NCI-H345 (cell line): ENCODE measurements at places on chromosomes 2 and 18.

GRCh38 chr2:180279581-180279980 lies 272.5 kb upstream of the CWC22 start:
- DNase-seq: no peak

- peak; percentile 69 for DNase-seq
These were observed 18.8 kb upstream of the SH3RF3 start for GRCh38 chr2:109110170-109110569.

- DNase-seq: no peak
These were observed 318.7 kb downstream of the PDE11A start for GRCh38 chr2:177753682-177754491.

- DNase-seq: no peak
These were observed 31.2 kb downstream of the ASAP2 start for GRCh38 chr2:9237831-9238230.

GRCh38 chr2:218082586-218083351 lies 13.7 kb downstream of the RUFY4 start:
- no peak for DNase-seq

DNA sequence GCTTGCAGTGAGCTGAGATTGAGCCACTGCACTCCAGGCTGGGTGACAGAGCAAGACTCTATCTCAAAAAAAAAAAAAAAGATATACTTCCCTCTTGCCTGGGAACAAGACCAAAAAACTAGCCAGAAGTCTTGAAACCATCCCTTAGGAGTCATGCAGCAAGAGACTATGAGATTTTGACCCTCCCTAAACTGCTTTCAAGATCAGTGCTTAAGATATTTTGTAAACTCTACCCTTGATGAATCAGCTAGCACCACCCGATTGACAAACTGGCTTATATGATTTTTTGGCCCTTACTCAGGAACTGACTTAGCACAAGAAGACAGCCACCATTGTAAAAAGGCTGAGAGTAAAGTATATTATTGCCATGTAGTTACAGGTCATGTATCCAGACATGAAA lies 3.8 kb downstream of the SULT1C3 start:
- DNase-seq: no peak

DNA sequence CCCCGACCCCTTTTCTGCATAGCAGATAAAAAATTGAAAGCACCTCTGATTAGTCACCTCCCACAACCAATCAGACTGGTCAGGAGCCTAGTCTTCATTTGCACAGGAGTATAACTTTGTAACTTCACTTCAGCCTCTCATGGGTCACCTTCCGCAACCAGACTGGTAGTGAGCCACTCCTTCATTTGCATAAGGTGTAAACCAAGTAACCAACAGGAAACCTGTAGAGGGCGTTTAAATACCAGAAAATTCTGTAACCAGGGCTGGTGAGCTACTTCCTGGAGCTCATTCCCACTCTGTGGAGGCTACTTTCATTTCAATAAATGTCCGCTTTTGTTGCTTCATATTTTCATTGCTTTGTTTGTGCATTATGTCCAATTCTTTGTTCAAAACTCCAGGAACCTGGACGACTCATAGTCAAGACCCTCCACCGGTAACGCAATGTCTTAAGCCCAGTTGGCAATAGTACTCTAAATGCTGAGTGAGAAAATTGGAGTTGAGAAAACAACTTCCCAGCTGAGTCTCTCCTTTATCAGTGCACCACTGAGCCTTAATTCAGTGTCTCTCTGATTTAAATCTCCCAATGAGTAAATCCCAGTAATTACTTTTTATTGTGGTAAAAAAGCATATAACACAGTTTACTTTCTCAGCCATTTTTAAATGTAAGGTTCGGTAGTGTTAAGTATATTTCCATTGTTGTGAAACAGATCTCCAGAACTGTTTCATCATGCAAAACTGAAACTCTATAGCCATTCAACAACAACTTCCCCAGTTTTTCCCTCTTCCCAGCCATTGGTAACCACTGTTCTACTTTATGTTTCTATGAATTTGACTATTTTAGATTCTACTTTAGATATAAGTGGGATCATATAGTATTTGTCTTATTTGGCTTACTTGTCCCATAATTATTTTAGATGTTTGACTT lies 392.7 kb upstream of the SLC8A1 start:
- DNase-seq: no peak

GRCh38 chr18:78542204-78542603 lies 437.4 kb upstream of the SALL3 start:
- peak; percentile 18 for DNase-seq

- DNase-seq: no peak
These were observed 207.8 kb downstream of the SOCS6 start for GRCh38 chr18:70496353-70497294.

DNA sequence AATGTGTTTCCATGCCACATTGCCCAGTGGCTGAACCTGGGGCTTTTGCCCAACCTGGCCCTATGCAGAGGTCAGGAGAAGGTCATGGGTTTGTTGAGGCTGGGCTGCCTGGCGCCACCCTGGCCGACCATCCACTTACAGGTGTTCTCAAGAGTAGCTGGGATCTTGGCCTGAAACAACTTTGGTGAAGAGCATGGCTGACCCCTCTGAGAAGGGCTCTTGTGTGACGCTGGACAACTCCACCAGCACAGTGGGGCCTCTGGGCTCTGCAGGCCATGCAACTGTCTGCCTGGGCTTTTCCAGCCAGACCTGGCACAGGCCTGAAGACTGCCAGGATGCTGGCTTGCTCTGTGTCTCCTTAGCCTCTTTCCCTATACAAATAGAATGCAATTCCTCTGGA lies 76.4 kb upstream of the ZNG1B start:
- no peak for DNase-seq

GRCh38 chr2:239753401-239753837 lies 271.7 kb downstream of the NDUFA10 start:
- DNase-seq: peak; percentile 15

- no peak for DNase-seq
These were observed 100.1 kb upstream of the MAP4K3 start for GRCh38 chr2:39537150-39537549.

DNA sequence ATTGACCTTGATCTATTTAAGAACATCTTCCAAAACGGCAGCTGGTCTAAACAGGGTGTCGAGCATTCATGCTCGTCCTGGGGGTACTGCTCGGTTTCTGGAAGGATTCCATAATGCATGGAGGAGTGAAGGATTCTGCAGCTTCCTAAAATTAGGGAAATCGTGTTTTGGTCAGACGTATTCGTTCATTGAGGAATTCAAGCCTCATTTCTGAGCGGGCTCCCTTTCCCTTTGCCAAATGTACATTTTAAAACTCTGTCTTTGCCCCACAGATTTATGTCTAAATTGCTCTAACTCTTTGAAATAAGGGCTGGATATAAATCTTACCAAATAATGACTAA lies 144.0 kb downstream of the BCL11A start:
- DNase-seq: no peak

- peak; percentile 46 for DNase-seq
These were observed 5.0 kb downstream of the NDUFS1 start for GRCh38 chr2:206154197-206154596.

DNA sequence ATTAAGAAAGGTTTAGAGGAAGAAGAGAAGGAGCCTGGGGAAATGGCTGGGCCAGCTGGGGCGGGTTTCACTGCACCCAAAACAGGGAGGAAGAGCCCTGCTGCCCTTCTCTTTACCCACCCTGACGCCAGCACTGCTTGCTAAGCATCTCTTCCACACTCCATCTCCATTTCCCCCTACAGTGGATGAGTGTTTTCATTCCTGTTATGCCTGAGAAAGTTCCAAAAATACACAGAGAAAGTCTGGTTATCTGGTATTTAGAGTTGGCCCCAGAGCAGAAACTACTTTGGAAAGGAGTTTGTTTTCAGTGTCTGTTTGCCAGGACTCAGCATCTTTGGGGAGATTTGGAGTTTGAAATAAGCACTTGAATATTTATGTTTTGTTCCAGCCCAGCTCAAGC lies 451.0 kb downstream of the SLC4A3 start:
- DNase-seq: no peak

DNA sequence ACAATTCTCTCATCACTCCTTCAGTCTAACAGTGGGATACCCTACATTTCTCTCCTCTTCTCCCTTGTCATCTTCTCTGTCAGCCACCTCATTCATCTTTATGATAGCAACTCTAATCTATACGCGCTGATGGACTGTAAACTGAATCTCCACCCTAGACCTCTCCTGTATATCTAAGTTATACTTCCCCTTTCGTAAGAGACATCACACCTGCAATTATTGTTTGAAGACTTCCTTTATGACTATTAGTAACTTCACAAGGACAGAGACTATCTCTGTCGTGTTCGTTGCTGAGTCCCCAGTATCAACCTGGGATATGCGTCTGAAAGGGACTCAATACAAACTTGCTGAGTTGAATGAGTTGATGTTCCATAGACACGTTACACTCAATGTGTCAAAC lies 263.2 kb downstream of the IRS1 start:
- DNase-seq: no peak

DNA sequence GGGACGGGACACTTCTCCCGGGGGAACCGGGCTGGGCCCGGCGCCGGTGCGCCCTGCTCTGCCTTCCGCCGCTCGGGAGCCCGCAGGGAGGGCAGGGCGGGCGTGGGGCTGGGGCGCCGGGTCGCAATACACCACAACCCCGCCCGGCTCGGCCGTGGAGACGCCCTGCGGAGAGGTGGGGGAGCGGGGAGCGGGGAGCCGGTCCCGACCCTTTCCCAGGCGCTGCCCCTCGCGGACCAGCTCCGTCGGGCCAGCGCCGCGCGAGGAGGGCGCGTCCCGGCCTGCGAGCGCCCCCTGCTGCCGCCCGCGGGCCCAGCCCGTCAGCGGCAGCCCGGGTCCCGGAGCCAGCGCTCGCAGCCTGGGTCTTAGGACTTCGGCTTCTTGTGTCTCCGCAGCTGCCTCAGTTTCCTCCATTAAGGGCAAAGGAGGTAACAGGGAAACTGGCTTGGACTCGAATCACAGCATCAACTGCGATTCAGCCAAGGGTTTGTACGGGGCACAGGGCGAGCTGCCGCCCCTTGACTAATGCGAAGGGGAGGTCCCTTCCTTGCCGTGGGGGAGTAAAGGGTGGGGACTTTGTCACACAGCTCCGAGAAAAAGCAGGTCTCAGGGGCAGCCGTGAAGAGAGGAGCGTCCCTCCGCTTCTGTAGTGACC lies 635 bp upstream of the ADRA2B start:
- DNase-seq: peak; percentile 59

- no peak for DNase-seq
These were observed 137.6 kb upstream of the ALPP start for GRCh38 chr2:232240906-232241305.

- DNase-seq: no peak
These were observed 12.1 kb downstream of the EIF4E2 start for GRCh38 chr2:232562515-232563151.

DNA sequence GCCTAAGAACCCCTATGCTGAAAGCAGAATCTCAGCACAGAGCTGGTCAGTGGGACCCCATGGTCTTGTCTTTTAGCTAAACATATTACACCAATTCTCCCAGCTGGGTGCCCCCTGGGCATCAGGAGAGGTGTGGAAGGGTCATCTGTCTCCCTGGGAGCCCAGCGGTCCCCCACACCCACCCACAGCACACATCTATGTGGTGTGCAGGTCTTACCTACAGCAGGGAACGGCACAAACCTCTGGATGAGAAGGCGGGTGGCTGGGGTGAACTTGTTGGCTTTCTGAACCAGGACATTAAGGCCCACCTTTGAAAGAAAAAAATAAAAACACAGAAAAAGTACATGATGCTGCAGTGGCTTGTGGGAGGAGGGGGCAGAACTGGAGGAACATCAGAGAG lies 70.7 kb downstream of the EMX1 start:
- no peak for DNase-seq

DNA sequence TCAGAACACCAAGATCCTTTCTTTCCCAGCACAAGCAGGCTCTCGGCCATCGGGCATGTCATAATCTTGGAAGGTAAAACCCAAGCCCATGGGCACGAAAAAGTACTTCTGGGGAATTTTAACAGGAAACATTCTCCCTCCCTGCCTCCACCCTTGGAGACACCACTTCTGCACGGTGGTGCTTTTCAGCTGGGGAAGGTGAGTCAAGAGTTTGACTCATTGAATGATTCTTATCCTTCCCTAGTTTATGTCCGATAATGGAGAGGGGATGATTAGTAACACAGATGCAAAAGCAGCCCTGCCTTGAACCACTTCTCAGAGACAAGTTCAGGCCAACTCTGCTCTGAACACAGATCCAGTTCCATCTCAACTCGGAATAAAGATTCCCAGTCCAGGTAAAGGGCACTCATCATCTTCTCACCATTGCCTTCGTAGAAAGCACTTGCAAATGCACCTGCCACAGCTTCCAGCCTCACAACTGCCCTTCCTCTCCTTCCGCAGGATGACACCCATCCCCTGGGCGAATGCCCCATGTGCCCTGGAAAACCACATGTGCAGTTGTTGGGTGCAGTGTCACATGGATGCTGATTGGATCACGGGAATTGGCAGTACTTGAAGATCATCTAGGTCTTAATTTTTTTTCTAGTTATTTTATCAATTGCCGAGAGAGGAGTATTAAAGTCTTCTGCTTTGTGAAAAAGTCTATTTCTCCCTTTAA lies 136.2 kb downstream of the PXDN start:
- DNase-seq: no peak

DNA sequence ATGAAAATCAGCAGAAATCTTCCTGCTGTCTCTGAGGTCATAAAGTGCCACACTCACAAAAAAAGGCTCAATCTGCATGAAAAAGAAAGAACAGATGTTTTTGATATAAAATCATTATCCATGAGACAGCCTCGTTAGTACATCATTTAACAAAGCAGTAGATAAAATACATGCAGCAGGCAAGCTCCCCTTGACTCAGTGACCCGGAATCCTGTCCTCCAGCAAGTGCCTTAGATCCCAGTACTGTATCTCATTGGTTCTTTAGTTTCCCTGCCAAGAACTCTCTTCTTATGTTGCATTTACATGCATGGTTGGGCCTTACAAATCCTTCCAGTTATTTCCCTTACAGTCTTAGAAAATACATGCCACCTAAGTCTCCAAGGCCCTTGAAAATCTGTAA lies 148.9 kb upstream of the CCDC195 start:
- no peak for DNase-seq
